Foreskin fibroblast (primary cell): ENCODE measurements at places on chromosomes 3 and 15.
A peak's percentile ranks its signal among the peaks of the same experiment; 100 is the strongest.

DNA sequence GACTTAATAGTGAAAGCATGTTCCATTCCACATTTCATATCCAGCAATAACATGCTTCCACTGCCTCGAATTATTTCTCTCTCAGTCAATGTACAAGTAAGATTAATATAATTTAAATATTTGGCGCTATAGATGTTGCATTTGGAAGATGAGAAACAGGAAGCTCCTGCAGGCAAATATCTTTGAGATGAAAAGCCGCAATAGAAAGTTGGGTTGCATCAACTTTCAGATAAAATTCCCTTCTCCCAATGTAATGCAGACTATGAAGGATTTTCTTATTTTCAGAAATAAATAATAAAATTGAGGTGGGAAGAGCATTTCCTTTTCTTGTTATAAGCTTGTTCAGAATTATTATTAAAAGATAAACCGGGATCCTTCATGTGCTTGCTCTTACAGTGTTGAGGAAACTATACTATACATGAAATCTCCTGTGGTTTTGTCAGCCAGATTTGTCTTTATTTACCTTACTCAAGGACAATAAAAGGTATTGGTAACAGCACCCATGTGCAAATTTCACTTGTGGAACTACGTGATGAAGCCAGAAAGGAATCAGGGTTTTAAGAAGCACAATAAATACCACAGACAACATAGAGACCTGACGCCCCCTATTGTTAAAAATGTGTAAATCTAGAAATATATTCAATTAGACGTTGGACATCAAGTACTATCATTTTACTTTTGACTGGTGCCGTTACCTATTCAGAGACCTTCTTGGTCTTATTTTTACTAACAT is 307.0 kb downstream of the ARPP21 start:
- DNase-seq, result no peak

- DNase-seq, result no peak
These were observed 121.6 kb downstream of the OPA1 start for GRCh38 chr3:193714523-193715137.

DNA sequence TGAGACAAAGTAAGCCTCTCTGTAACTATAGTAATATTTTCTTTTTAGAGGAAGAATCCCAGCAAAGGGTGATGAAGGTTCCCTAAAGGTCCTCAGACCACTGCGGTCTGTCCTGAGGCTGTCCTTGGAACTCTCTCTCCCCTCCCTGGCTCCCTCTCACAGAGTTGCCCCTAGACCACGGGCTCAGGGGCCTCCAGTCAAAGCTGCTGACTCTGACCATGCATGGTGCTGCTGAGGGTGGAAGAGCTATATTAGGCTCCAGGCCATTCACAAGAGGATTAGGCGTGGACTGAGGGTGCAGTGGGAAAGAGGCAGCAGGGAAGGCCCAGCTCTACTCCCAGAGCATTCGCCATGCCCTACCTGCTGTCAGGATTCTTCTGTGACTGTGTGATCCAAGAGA is 14.6 kb downstream of the CAPN3 start:
- DNase-seq, result no peak

GRCh38 chr3:153026026-153026425 is 136.0 kb upstream of the RAP2B start:
- peak; percentile 17 for DNase-seq

DNA sequence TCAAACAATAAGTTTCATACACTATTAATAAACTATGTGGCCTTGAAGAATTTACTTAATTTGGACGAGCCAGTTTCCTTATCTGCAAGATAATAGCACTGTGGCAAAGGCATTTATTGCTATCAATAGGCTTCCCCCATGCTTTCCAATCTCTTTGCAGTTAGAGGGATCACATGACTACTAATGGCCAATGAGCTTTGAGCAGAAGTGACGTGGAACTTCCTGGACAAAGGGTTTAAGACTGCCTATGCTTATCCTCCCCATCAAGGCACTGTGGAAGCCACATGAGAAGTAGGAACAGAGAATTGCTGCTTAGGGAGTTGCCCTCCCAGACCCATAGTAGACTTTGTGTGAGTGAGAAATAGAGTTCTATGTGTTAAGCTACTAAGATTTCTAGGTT is 16.7 kb upstream of the ZMAT3 start:
- no peak for DNase-seq

DNA sequence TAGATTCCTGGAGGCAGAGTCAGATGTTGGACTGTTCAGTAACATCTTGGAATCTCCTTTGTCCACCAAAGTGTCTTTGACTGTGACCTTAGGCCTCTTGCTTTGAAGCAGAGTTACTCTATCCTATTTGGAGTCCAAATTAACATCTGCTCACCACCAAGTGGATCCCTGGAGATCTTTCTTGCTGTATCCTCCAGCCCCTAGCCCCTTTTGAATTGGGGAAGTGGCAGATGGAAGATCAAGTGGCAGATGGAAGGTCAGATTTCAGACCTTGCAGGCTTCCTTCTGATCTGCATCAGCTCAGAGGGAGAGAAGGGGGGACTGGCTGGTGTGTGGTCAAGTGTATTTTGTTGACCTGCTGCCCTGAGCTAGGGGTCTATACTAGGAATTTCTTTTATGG is 125.0 kb upstream of the ROPN1 start:
- DNase-seq, result no peak

- no peak for DNase-seq
These were observed 212.9 kb downstream of the P3H2 start for GRCh38 chr3:189907803-189908202.

DNA sequence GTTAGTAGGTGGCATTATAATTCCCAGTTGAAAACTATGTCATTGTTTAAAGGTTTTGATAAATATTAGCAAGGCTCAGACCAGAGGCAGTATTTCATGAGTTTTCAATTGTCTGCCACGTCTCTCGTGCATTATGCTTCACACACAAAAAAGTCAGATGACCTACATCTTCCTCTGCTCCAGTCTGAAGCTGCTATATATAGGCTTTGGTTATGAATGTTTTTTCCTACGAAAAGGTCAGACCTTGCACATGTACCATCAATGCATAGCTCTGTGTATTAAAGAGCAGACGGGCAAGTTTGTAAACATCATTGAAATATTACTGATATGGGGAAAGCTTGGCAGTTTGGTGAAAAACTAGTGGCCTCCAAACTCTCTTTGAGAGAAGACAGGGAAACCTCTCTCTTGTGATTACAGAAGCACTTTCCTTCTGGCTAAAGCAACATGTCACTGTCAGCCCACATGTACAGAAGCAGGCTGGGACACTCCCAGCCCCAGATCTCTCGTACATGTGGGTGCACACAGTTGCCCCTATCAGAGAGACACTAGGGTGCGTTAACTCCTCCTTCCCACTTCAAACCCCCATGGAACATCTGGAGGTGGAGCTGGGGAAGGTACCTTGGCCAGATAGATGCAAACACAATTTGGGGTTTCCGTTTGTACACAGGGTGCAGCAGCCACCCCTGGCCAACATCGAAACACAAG is 184.0 kb upstream of the BCL6 start:
- DNase-seq, result no peak

GRCh38 chr3:46242120-46242519 is at the start of gene CCR3:
Gene CCR3 (plus strand): TSS chr3:46242460. CDS start chr3:46265159, 22,699 bp downstream.
- DNase-seq, result no peak

- DNase-seq, result no peak
These were observed 1015.7 kb downstream of the TUSC7 start for GRCh38 chr3:117725314-117725713.

GRCh38 chr3:42264399-42265058 is 1.5 kb downstream of the CCK start:
- DNase-seq, result peak; percentile 50

- no peak for DNase-seq
These were observed 353.4 kb downstream of the EPHB1 start for GRCh38 chr3:135148398-135149020.

- DNase-seq, result no peak
These were observed 63.6 kb upstream of the MBNL1 start for GRCh38 chr3:152205097-152205593.
